GDM1 (cell line): ENCODE measurements at places on chromosomes 11 and 22.

GRCh38 chr11:58576887-58577471 lies 1.3 kb upstream of the LPXN start:
- DNase-seq: no peak

- DNase-seq: no peak
These were observed 23.8 kb downstream of the NPTXR start for GRCh38 chr22:38820020-38820419.

DNA sequence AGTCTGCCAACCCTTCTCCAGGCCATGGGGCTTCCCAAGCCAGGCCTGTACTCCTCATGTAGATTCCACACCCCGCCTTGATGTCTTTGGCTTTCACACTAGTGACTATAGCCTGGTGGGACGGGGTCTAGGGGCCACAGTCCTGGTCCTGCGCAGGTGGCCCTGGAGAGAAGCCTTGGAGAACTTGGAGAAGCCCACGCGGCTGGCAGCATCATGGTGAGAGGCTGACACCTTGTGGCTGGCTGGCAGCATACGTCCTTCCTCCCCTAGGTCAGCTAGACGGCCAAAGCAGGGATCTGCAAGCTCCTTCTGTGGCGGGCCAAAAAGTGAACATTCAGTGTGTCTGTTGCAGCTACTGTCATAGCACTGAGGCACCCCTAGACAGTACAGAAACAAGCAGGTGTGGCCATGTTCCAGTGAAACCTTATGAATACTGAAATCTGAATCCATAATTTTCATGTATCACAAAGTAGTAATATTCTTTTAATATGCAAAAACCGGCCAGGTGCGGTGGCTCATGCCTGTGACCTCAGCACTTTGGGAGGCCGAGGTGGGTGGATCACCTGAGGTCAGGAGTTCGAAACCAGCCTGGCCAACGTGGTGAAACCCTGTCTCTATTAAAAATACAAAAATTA lies 42.0 kb downstream of the FAM83F start:
- DNase-seq: peak; percentile 54

GRCh38 chr22:40180403-40180802 lies 2.7 kb downstream of the TNRC6B start:
- no peak for DNase-seq

GRCh38 chr11:58493676-58494075 lies 14.2 kb downstream of the OR5B21 start:
- no peak for DNase-seq

DNA sequence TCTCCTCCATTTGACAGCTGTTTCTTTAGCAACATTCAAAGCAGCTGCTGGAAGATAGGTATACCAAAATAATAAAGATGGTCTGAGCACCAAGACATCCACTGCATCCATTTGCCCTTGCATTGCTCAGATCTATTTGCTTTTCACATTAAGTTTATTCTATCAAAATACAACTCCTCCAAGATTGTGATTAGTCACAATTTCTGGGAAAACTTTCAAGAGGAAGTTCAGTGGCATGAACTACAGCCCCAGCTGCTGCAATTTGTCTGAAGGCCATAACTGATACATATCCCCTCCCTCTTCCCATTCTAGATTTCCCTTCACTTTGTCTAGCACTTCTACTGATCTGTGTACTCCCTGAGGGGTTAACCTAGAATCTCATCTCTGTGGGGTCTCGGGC lies 117.5 kb upstream of the CEP126 start:
- DNase-seq: no peak

- DNase-seq: no peak
These were observed 238.4 kb downstream of the BRD1 start for GRCh38 chr22:49589301-49589700.

DNA sequence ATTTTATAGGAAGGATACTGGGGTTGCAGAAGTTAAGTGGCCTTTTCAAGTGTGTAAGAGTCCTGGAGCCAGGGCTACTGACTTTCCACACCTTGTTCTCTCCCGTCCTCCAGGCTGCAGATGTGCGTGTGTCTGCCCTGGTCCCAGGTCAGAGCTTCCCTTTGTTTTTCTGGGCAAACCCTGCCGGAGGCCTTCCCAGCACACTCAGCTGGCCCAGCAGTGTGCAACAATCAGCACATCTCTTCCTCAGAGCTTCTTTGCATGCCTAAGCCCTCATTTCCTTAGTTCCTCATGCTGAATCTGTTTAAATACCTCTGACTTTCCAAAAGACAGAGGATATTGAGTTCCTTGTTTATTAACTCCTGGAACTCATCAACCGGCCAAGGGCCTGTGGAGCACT lies 80.6 kb downstream of the KCNJ1 start:
- no peak for DNase-seq

DNA sequence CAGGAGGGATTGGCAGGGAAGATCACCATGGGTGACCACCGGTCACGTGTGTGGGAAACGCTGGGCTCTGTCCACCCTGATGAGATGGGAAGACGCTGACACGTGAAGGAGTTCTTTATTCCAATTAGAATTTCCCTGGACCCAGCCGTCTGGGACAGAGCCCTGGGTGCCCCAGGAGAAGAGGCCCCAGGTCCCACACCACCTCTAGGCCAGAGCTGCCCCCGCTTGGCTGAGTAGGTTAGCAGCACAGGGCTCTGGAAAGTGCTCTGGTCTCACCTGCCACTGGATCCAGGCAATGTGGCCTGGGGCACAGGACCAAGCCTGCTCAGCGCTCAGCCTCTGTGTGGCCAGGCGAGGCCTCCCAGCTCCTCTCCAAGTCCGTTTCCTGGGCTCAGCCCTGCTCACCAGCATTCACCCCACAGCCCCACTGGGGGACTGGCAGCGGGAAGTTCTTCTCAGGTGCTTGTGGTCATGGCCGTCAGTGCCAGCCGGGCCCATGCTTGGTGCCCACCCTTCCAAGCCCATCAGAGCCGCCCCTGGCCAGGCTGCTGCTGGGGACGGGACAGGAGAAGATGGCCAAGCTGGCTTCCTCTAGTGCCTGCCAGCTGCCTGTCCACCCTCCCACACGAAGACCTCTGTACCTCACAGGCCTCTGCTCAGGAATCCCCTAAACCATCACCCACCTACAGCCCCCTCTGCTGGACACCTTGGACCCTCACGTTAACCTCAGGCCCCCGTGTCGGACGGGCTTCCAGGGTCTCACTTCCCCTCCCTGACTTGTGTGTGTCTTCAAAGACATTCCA lies 62.5 kb upstream of the FGF3 start:
- no peak for DNase-seq

DNA sequence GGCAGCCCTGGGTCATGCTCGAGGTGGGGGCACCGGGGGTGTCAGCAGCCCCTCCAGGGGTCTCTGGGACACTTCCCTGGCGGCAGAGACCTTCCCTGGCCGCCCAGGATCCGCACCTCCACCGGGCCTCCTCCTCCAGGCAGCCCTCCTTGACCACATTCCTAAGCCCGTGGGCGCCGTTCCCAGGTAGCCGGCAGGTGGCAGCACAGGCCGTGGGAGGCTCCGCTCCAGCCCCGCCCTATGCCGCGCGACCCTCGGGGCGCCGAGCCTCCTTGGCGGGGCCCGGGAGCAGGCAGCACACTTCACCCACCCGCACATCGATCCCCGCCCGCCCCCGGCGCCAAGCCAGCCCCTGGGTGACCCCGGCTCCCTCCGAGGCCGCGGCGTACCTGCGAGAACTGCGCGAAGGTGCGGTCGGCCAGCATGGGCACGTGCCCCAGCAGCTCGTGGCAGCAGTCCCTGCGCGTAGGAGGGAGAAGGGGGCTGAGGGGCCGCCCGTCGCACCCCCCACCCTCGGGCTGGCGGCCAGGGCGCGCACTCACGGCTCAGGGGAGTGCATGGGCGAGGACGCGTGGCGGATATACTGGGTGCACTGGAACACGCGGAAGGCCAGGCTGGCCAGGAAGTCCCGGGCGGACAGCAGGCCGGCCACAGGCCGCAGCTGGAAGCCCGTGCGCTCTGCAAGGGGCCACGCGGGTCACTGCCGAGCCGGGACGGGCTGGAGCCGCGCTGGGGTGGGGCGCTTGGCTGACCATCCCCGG lies 5.3 kb upstream of the INS start:
- DNase-seq: no peak

GRCh38 chr11:79078456-79078855 lies 362.4 kb downstream of the TENM4 start:
- no peak for DNase-seq

DNA sequence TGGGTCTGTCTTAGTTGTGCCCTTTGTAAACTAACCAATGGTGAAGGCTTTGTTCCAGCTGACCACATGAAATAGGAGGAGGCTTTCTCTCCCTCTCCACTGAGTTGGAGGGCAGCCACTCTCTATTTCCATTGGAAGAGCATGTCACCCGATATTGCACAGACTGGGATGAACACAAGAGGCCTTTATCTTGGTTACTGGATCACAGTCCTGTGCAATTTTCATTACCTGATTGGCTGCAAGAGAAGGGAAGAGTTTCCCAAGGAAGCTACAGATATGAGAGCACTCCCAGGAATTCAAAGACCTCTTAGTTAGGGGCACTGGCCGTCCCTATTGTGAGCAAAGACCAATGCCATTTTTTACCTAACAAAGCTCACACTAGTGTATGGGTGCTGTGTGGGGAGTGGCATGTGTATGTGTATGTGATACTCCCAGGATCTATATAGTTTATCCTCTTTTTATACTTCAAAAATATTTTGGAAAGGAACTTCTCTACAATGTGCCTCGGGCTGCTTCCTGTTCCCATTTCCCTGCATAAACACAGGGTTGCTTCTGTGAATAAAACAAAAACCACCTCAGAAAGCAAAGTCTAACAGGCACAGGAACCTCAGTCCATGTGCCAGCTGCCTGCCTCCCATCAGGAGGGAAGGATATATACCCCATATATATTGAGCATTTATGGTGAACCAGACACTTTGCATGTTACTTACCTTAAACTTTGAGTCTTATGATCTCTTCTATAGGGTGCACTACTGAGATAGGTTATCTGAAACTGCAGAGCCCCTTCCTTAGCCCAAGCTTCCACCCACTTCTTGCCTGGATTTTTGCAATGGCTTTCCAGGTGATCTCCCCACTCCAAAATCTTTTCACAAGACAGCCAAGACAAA lies 126.5 kb downstream of the RASSF10 start:
- no peak for DNase-seq

GRCh38 chr11:102669664-102670063 lies 35.9 kb downstream of the MMP27 start:
- no peak for DNase-seq

- DNase-seq: no peak
These were observed 16.0 kb upstream of the B4GALNT4 start for GRCh38 chr11:353179-353873.

- DNase-seq: no peak
These were observed 64.6 kb downstream of the AMOTL1 start for GRCh38 chr11:94832604-94833235.

DNA sequence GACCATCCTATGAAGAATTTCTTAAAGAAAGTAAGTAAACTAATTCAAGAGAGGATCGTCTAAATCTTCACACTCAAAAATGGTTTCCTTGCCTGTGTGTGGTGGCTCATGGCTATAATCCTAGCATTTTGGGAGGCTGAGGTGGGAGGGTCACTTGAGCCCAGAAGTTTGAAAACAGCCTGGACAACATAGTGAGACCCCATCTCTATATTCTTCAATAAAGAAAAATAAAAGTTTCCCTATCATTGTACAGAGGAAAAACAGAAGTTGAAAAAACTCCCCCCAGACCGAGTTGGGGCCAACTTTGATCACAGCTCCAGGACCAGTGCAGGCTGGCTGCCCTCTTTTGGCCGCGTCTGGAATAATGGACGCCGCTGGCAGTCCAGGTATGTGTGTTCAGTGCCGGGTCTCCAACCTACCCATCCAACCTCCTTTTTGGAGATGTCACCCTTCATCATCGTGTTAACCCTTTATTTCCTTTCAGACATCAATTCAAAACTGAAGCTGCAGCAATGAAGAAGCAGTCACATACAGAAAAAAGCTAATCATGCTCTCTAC lies 3.0 kb downstream of the RPS25 start:
- DNase-seq: no peak

- DNase-seq: no peak
These were observed 66.8 kb downstream of the FZD4 start for GRCh38 chr11:86888164-86889000.

DNA sequence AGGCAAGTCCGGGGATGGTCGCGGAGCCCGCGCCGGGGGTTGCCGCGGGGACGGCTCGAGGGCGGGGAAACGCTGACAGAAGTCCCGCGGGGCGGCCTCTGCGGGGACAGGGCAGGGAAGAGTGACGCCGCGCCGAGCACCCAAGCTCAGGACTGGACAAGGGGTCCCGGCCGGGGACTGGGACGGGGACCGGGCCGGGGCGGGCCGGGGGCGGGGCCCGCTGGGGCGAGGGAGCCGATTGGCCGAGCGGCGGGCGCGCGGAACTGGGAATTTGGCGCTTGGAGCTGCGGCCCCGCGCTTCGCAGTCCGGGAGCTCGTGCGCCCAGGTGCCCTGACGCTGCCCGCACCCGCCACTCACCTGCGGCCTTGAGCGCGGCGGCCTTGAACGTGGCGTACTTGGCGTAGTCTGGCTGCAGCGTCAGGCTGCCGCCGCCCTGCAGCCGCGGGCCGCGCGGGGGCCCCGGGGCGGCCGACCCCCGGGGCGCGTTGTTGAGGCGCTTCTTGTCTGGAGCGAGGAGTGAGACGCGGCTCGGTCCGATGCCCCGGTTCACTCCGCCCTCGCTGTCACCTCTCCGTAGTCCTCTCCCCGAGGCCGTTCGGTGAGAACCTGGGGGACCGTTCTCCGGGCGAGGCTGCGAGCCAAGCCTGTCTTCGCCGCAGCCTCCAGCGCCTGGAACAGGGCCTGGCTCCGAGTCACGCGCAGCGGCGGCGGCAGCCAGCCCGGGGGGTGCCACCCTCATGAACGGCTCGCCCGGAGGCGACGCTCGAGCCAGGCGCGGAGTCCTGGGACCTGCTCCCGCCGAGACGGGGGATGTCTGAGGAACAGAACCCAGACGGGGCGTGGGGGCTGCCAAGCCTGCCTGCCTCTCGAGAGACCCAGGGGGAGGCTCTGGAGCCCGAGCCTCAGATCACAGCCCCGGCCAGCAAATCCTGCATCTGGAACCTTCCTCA lies 4.5 kb downstream of the SHISA8 start:
- DNase-seq: no peak

GRCh38 chr11:2932850-2933251 lies 3.6 kb upstream of the PHLDA2 start:
- no peak for DNase-seq

DNA sequence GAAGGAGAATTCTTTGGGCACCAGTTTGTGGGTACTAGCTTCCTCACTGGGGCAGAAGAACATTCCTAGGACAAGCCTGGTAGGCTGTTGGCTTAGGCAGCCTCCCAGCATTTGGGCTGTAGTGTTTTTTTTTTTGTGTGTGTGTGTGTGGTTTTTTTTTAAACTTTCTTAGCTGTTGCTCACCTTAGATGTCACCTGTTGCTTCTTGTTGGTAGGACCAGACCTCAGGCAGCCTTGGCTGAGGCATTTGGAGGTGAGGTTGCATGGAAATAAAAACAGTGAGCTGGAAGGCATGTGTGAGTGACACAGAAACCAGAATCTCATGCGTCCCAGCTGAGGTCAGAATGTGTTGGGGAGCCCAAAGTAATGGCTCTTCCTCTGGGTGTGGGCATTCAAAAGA lies 21.3 kb downstream of the AMPD3 start:
- DNase-seq: no peak

GRCh38 chr11:128803449-128804245 lies 63.4 kb downstream of the KCNJ1 start:
- DNase-seq: no peak

GRCh38 chr11:114122686-114123085 lies 63.2 kb downstream of the ZBTB16 start:
- no peak for DNase-seq
